ENCODE measurements at places on chromosomes 12 and 14.

GRCh38 chr14:37172024-37172869, at the start of gene SLC25A21:
TSS of gene SLC25A21 (minus strand) at chr14:37172606.
- peak; percentile 1 for DNase-seq

- no peak for DNase-seq
Measured at GRCh38 chr14:82398256-82398655, 864.6 kb upstream of the SEL1L start.

GRCh38 chr14:44428231-44428945, 78.7 kb downstream of the FSCB start:
- DNase-seq, result no peak

DNA sequence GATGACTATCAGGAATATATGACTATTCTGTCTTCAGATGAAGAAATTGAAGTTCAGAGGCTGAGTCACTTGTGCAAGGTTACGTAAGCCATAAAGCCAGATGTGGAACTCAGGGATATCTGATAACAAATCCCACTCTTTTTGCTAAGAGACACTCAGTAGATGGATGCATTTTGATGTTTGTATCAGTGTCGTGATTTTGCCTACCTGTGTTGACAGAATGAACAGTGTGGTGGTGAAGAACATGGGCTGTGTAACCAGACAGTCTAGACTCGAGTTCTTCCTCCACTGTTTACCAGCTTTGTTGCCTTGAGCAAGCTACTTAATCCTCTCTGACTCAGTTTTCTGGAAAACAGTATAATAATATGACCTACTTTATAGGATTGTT, 93.9 kb downstream of the DAAM1 start:
- no peak for DNase-seq

DNA sequence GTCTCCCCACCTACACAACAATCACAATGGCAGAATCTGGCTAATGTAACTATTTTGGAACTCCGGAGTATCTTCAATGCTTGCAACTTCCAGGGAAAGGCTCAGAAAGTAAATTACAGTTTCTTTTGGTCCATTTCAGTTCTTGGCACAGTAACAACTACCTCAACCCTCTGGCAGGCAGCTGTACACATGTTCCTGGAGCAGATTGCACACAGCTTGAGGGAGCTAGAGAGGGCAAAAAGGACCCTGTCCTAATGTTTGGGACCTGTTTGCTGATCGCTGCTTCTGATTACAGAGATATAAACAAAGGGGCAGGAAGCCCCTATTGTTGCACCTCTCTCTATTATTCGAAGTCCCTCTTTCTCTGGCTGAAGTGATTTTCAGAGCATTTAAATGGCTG, 35.2 kb upstream of the SLC38A1 start:
- no peak for DNase-seq

GRCh38 chr14:50954811-50955372, 10.6 kb upstream of the PYGL start:
- DNase-seq, result no peak
